CD4-positive, alpha-beta T cell (primary cell): ENCODE measurements at places on chromosomes 2 and 18. TPM values are rescaled to one million over a fixed set of nuclear protein-coding genes. Genes with fewer than 3 reads are reported as not detected.

DAPL1 gene
- not detected for total RNA-seq

DES gene
- not detected for total RNA-seq

SATB2 gene
- total RNA-seq, result not detected

TMEM17 gene
- total RNA-seq, result not detected

RIT2 gene
- not detected for total RNA-seq

UGT1A8 gene
- total RNA-seq, result not detected

ACMSD gene
- total RNA-seq, result not detected

SEMA4F gene
- 6.8 TPM for total RNA-seq

PTPN18 gene
- total RNA-seq, result 27.8 TPM

RPRM gene
- total RNA-seq, result not detected
